ENCODE measurements at places on chromosomes 11 and 22. TPM values are rescaled to one million over a fixed set of nuclear protein-coding genes. Genes with fewer than 3 reads are reported as not detected.

LGR4 gene
- total RNA-seq, result 1.9 TPM

SBF1 gene
- 50.0 TPM for total RNA-seq

LINC01488 gene
- not detected for total RNA-seq

BAD gene
- 65.9 TPM for total RNA-seq

MRGPRX1 gene
- total RNA-seq, result not detected

STK33 gene
- total RNA-seq, result 1.1 TPM

All from dermis blood vessel endothelial cell (primary cell).